ENCODE measurements at places on chromosomes 7 and 10.

GRCh38 chr7:103009466-103010185 lies 65.0 kb downstream of the FBXL13 start:
- no peak for DNase-seq

GRCh38 chr7:137269240-137269639 lies 74.3 kb downstream of the PTN start:
- no peak for DNase-seq

DNA sequence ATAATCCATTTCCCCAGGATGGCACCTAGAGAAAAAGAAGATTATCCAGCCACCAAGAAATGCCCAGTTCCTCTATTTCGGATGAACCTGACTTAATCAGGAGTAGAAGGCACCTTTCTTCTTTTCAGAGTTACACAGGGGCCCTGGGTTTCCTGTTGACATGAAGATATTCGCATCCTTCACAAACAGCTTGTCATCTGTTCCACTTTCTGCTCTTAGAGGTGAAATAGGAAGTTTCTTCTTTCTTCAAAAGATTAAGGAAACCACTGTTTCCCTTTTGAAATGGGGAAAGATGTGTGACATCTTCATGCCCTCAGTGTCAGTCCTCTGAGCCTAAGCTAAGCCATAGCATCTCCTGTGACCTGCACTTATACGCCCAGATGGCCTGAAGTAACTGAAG lies 39.1 kb upstream of the RAB18 start:
- no peak for DNase-seq

- DNase-seq = no peak
These were observed 3.0 kb downstream of the DDIT4 start for GRCh38 chr10:72276421-72277339.

GRCh38 chr10:77383861-77384553 lies 253.6 kb downstream of the KCNMA1 start:
- no peak for DNase-seq

DNA sequence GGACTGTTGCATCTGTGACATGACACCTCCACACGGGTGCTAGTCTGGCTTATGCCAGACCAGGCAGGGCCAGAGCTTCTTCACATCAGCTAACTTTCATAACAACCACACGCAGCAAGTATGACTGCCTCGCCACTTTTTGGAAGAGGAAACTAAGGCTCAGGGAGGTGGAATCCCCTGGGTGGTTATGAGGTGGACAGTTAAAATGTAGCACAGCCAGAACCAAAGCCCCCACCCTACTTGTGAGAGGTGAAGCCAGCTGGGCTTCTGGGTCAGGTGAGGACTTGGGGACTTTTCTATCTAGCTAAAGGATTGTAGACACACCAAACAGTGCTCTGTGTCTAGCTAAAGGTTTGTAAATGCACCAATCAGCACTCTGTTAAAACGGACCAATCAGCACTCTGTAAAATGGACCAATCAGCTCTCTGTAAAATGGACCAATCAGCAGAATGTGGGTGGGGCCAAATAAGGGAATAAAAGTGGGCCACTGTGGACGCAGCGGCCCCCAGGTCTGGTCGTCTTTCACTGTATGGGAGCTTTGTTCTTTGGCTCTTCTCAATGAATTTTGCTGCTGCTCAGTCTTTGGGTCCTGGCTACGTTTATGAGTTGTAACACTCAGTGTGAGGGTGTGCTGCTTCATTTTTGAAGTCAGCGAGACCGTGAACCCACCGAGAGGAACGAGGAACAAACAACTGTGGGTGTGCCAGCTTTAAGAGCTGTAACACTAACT lies 171.0 kb downstream of the PTPN20 start:
- DNase-seq = no peak

DNA sequence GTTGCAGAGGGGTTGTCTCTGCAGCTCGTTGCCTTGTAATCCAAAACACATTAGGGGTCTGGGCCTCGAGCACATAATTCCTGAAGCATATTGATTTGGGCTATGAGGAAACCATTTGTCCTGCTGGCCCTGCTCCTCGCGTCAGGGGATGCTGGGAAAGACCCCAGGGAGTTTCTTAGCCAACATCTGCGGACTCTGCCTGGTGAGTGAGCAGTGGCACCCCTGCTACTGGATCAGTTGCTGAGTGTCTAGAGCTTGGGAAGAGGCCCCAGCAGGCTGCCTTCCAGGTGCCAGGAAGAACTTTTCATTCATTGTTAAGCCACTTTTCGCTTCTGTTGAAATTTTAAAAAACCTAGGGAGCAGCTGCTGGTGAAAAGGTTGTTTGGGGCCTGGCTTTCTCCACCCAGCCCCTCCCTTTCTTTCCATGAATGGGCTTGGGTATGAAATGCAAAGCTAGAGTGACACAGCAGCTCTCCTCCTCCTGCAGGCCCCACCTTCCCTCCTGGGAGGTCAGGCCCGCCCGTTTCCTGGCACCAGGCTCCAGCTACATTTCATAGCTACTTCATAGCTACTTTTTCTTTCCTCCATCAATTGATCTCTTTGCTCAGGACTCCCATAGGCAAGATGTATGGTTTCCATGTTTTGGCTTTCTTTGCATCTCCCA lies 26.8 kb downstream of the TACR2 start:
- DNase-seq = no peak

DNA sequence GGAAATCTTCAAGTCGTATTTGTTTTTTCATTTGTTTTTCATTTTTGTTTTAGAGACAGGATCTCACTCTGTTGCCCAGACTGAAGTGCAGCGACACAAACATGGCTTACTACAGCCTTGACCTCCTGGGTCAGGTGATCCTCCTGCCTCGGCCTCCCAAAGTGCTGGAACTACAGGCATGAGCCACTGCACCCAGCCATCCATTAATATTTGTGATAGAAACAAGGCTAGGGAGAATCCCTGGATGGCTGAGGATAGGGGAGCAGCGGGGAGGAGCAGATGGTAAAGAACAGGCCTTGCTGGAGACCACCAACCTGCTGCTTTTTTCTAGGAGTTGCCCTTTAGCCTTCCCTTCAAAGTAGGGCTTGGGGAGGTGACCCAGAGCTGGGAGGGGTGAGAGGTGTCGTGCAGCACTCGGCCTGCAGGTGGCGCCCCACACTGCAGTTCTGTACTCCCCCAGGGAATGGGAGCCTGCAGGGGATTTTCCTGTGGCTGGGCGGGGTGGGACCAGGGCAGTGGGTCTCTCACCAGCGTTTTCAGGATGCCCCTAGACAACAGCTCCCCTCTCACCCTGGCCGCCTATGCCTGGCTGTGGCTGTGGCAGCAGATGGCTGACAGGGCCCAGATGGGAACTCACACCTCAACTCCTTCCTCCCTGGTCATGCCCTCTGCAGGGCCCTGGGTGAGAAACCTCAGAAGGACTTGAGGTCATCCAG lies 12.6 kb upstream of the CDH23 start:
- DNase-seq = no peak

DNA sequence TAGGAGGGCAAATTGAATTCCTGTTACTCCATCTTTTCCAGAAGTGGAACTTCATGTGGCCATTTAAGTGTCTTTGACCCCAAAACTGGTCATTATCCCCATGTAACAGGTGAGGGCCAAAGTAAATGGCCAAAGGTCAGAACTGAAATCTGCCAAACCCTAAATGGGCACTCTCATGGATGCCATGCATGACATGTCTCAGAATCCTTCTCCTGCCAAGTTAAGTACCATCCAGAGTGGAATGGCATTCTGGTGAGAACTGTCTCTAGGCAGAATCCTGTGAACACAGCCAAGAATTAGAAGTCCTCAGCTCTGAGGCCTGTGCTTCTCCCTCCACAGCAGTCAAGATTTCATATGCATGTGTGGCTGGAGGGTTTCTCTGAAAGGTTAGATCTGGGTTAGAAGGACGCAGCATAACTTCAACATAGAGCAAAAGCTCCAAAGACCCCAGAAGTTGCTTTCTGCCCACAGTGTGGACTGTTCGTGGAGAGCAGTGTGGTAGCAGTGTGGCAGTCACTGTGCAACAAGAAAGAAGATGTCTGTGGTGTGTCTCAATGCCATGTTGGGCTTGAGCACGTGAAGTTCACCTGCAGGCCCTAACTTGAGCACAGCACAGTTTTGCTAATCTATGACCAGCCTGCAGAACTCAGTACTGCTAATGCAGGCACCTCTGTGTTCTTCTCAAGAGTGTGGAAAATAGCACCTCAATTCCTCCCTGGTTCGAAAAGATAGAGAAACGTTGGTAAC lies 121.3 kb downstream of the ADCY1 start:
- no peak for DNase-seq
